ENCODE measurements at places on chromosomes 3 and 15.

- peak; percentile 32 for DNase-seq
These were observed 11.9 kb downstream of the RAP2B start for GRCh38 chr3:153173758-153174516.

- DNase-seq, result no peak
These were observed 394.1 kb upstream of the TBL1XR1 start for GRCh38 chr3:177591379-177591778.

DNA sequence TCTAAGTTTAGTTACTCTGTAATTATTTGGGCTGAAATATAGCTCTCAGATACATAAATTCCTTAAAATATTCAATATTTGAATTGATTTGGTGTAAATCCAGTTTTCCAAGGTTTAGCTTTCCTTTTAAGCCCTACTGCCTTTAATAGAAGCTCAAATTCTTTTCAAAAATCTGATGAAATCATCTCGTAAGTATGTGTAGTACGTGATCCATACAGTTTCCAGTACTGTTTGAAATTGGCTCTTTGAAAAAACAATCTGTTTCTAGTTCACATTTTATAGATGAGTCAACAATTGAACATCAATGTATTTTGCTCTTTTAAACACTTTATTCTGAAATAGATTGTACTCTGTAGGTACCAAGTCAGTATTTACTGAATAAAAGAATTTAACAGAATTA is 84.2 kb downstream of the LRRC49 start:
- no peak for DNase-seq

GRCh38 chr15:66039117-66039871 is 170.0 kb downstream of the RAB11A start:
- no peak for DNase-seq

- DNase-seq, result no peak
These were observed 370.1 kb downstream of the CNTN6 start for GRCh38 chr3:1462856-1463450.

DNA sequence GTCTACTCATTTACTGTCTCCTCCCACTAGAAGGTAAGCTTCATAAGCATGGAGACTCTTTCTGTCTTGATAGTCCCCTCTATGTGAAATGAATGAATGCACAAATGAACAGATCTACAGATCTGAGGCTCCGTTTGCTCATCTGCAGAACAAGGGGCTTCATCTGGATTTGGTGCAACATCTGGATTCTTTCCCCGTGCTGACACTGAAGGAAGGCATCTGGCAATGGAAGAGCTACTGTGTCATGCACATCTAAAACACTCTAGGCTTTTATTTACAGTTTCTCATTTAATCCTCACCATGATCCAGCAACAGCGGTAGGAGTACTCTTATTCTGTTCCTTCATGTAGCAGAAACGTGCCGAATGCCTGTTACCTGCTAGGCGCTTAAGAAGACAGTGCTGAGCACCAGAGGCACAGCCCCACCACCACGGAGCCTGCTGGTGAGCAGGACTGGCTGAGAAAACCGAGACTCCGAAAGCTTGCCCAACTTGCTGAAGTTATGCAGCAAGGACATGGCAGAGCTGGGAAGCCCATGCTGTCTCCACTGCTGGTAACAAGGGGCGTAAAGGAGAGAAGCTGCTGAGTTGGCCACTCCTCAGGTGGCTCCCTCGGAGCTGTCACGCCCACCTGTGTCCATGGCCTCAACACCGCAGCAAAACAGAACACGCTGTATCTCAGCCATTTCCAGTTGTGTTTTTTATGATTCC is 31.1 kb downstream of the LSM3 start:
- DNase-seq, result no peak

DNA sequence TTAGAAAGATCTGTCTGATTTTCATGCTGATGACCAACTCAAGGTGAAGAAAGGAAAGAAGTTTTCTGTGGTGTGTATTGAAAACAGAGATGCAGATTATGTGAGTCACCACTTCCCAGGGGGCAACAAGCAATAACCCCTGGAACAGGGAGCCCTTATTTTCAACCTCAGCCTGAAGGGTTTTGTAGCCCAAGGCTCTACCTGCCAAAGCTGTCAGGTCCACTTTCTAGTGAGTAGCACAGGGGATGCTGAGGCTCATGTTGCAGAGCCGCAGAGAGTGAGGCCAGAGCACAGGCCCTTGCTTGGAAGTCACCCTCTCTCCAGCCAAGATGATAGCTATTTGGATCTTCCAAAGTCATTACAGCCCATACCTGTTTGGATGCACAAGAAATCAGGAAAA is 152.2 kb upstream of the SLC24A5 start:
- DNase-seq, result no peak

GRCh38 chr3:24661175-24661584 is 166.5 kb upstream of the THRB start:
- no peak for DNase-seq

DNA sequence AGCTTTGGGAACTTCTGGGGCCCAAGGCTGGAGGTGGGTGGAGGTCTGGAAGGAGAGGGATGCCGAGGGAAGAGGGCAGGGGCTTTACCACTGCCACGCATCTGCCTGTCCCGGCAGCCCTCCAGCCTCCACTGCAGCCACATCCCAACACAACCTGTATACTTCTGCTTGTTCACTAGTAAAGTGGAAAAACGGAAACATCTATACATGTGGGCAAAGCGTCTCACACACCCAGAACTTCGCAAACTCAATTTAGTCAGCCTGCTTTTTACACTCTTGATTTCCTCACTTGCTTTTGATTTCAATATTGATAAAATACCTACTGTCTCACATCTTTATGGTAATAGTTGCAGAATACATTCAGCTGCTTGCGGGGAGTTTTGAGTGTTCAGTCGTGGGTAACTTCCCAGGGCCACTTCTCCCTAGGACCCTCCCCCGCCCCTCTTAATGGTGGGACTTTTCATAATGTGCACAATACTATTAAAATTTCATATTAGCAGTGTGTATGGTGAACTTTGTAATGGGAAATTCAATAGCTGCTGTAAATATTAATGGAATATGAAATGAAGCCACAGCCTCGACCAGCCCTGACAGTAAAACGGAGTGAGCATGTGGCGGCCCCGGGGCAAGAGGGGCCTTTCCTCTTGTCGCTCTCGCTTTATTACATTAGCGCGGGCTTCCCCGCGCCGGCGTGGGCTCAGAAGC is 85.2 kb downstream of the NR2F2 start:
- no peak for DNase-seq

GRCh38 chr3:84692261-84692660 is 266.5 kb upstream of the CADM2 start:
- no peak for DNase-seq

DNA sequence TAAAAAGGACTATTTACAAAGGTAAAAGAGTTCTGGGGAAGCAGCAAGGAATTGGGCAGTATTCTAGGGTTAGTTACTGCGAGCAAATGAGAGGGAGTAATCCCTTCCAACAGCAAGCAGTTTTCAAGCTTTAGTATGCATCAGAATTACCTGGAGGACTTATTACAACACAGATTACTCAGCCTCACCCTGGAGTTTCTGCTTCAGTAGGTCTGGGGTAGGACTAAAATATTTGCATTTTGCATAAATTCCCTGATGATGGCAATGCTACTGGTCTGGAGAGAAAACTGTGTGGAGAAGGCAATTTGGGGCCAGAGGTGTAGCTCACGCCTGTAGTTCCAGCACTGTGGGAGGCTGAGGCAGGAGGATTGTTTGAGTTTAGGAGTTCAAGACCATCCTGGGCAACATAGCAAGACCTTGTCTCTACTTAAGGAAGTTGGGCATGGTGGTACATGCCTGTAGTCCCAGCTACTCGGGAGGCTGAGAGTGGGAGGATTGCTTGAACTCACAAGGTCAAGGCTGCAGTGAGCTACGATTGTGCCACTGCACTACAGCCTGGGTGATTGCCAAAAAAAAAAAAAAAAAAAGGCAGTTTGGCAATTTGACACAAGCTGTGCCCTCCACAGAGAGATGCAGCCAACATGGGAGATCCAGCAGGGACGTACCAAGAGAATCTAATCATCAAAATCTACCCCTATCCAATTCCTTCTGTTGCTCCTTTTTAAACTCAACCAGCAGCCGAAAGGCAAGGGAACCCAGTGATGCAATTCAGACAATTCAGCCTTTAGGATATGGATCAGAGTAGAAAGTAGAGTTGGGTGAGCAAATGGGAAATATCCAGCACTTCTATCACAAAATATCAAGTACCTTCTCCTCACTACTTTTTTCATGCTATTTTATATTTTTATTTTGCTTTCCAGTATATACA is 27.1 kb upstream of the AP4E1 start:
- no peak for DNase-seq
